ENCODE measurements at places on chromosomes 5 and 9.

DNA sequence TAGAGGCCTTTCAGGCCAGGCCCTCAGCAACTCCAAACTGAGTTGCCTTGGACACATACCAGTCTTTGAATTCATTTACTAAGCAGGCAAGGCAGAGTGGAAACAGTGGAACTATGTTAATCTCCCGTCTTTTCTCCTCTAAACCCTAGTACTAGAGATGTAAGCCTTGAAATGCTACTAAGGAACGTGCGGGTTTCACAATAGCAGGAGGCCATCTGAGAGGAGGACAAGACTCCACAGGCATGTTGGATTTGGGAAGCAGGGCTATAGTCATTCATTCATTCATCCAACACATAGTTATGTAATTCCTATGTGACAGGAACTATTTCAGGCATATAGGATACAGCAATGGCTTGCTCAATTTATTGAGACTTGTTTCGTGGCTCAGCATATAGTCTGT, 3.3 kb upstream of the OCLN start:
- DNase-seq: no peak

GRCh38 chr9:129182625-129183494, 4.8 kb upstream of the IER5L start:
- DNase-seq: no peak

- no peak for DNase-seq
Measured at GRCh38 chr5:55387865-55388264, 80.1 kb downstream of the MTREX start.

- DNase-seq: no peak
Measured at GRCh38 chr9:84642553-84643141, 26.9 kb upstream of the NTRK2 start.

DNA sequence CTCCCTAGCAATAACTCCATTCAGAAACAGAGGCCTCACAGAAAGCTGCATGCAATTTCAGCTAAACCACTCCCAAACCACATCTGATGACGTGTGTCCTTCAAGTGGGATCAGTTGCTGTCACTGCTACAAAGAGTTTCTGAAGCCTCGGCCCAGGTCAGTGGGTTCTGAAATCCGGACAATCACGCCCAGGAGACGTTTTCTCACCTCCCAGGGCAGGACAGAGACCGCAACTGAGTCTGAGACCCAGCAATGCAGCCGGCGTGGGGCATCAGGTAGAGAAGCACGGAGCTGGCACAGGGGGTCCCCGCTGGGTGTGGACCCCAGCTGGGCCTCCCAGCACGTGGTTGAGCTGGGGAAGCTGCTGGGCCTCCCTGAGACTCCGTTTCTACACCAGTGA, 2.6 kb upstream of the UBE2QL1 start:
- DNase-seq: no peak

GRCh38 chr5:93100976-93101375, 480.0 kb downstream of the NR2F1-AS1 start:
- DNase-seq: no peak

DNA sequence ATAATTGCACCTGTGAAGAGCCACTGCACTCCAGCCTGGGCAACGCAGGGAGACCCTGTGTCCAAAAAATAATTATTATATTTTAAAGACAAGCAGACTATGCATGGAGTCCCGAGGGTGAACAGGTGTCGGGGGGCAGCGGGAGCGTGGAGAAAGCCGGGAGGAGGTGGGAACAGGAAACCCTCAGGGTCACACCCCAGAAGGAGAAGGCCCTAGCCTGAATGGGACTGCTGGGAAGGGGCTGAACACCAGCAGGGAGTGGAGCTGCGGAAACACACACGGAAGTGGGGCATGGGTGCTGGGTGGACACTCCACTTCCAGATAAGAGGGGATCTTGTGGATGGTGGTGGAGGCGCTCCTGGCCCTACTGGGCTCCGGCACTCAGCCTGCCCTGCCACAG, 12.8 kb downstream of the SURF6 start:
- no peak for DNase-seq

GRCh38 chr9:14314424-14314928, 535 bp upstream of the NFIB start:
- DNase-seq: peak; percentile 71

DNA sequence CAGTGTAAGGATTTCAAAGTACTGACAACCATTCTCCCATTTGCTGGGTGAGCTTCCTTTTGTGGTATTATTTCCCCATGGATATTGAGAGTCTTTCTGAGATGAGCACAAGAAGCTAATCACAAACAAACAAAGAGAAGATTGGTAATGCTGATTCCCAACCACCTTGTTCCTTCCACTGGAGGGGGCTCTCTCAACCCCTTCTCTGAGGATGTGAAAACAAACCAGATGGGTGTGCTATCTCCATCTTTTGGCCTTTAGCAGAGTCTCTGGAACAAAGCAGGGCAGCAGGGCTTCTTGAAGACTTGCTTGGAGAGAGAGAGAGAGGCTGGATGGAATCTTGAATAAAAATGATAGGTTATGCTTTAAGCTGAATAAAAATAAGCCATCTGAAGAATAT, 576.7 kb upstream of the ZNF462 start:
- peak; percentile 20 for DNase-seq

DNA sequence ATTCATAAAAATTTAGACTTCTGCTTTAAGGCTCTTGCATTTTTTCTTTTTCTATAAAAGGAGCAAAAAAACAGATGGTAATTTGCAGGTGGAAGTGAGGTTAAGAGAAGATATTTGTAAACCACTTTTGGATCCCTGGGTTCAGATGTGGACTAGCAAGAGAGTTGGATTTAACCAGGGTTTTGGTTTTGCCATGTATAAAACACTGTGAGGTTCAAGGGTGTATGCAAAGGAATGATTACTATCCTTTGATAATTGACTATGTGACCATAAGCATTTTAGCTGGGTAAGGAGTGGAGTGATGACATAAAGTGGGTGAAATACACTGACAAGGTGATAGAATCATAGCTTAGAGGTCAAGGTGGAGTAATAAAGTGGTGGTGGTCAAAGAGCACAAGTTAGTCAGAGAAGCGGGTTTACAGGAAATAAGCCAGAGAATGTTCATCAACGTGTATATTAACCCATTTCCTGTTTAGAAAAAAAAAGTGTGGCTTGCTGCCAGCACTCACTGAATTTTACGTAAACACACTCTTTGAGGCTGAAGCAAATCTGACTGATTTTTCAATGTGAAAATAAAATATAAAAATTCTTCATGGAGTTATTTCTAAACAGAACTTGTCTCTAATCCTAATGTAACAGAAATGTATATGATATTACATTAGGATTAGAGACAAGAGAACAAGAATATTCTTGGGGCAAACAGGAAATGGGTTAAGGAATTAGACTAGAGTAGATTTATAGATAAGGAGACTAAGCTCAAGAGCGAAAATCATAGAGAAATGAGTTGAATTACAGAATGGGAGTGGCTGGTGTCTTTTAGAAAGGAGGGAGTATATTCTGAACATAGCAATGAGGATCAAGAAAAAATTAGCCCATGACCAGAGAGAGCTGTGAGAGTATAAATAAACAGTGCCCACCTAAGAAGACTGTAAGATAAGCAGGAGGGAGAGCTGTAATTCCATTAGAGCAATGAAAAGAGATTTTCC, 74.5 kb downstream of the CDKN2A start:
- DNase-seq: peak; percentile 26

- DNase-seq: no peak
Measured at GRCh38 chr9:128247226-128247803, 28.5 kb downstream of the GOLGA2 start.

DNA sequence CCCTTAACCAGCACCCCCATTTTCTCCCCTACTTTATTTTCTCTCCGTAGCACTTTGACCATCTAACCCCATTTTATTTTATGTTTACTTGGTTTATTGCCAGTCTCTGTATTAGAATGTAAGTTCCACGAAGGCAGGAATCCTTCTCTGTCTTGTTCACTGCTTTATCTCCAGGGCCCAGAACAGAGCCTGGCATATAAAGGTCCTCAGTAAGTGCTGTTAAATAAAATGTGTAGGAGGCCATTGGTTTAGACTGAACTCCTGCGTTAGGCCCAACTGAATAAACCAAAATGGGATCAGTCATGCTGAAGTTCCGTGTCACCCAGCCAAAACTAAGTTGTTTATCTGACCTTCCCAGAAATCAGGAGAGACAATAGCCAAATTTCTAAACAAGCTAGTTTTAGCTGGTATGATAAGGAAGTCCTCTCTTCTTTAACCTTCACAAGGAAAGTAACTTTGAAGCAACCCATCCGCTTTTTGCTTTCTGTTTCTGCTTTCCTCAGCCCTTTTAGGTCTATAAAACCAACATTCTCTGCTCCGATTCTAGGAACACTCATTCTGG, 29.0 kb upstream of the CCNJL start:
- DNase-seq: no peak

DNA sequence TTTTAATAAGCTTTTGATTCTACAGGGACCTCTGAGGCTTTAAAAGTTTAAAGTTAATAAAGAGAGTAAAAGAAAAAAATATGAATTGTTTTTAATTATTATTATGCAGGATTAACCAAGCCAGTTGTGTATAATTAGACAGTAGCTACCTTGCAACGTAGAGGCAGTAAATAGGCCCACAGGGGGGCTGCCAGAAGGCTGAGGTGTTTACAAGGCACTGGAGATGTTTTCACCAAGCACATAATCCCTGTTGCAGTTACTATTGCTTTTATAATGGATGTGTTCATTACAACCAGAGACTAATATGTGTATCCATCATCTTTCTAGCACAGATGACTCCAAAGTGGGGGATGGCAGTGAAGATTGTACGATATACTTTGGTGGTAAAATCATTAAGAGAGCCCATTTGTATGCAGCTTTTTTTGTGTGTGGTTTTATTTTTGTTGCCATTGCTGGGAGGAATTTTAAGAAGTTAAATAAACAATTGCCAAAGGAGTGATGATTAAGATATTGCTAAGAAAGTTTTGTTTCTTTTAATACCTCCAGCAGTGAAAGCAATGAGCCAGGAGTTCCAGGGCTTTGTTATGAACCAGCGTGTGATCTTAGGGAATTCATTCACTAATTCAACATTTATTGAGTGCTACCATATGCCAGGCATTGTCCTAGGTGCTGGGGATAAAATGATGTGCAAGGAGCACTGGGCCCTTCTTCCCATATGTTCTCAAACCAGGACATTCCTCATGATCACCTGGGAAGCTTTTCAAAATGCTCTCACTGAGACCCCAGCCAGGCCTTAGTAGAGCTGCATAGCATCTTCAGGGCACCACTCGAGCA, 138.7 kb upstream of the EFNA5 start:
- DNase-seq: no peak

DNA sequence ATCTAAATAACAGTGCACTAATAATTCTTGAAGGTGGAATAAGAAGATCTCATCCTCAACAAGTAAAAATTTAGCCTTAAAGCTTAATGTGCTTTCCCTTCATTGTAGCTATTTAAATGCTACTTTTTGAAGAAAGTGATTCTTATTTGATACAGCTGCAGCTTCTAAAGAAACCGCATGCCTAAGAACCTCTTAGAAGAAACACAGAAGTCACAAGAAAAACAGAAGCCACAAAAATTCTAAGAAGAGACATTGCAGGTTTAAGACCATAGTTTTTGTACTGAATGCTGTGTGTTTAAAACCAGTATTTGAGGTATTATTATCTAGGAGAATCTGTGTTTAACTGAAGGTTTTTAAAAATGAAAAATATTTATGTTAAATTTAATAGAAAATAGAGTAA, 68.3 kb downstream of the PPIP5K2 start:
- no peak for DNase-seq

DNA sequence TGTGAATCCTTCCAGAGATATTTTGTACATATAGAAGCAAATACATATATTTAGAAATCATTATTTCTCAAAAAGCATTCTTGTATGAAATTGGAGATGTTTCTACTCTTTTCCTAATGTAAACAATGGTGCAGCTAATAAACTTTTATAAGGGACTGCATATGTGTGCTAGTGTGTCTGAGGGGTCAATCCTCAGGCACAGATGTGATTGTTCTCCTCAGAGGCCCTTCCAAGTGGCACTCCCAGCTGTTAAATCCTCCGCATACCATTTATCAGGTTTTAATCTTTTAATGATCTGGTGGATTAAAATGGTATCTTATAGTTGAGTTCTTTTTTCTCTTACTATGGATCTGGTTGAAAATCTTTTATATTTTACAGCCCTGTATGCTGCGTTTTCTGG, 5.6 kb upstream of the OMD start:
- no peak for DNase-seq
